ENCODE measurements at places on chromosomes 2 and 18.

DNA sequence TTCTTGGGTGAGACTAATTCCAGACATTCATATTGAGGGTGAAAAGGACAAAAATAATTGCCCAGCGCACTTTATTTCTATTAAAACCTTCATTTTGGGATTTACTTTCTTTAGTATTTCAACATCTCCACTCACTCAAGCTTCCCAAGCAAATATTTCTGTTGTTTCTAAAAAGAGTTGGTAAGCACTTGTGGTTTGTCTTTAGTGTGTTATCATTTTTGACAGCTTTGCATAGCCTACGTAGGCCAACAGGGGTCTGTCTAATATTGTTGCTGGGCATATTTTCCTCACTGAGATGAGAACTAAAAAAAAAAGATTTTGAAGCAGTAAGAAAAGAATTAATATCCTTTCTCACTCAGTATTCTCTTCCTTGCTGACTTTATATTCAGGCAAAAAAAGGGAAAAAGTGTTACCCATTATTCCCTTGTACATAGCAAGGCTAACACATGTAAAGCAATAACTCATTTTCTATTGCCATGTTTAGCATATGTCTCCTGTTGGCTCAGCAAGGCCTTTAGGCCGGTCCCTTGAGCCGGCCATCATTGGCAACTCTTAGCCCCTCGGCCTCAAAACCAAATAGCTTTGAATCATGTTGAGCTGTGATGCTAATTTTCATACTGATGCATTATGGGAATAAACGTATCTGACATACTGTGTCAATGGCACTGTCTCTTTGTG, 494.2 kb downstream of the ARHGAP15 start:
- DNase-seq: peak; percentile 3

GRCh38 chr2:75598589-75599155, 37.9 kb upstream of the EVA1A start:
- DNase-seq: no peak

- DNase-seq: no peak
Measured at GRCh38 chr2:240959214-240959940, 39.0 kb upstream of the SNED1 start.

GRCh38 chr2:96539215-96539920, 2.8 kb downstream of the ARID5A start:
- no peak for DNase-seq

Measured in NCI-H1694 (cell line).